ENCODE measurements at places on chromosomes 16 and 17.
A peak's percentile ranks its signal among the peaks of the same experiment; 100 is the strongest.

- DNase-seq = peak; percentile 43
Measured at GRCh38 chr16:89324056-89325010, 106.8 kb downstream of the ZNF778 start.

DNA sequence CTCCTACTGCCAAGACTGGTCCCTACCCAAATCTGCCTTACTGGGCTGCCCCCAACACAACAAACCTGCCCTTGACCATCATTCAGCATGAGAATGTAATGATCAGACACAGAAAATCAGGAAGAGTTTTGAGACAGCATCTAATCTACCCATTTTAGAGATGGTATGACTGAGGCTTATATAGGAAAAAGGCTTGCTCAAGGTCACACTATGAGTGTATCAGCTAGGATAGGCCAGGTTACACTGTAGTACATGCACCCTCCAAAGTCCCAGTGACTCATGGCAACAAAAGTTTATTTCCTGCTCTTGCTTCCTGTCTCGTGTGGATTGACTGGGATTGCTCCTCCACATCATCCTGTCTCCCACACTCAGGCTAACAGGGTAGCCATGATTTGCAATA, 27.9 kb downstream of the NLRC5 start:
- no peak for DNase-seq

GRCh38 chr16:69005641-69006355, 99.7 kb upstream of the HAS3 start:
- no peak for DNase-seq

- no peak for DNase-seq
Measured at GRCh38 chr16:70734522-70735095, 48.8 kb upstream of the MTSS2 start.

- no peak for DNase-seq
Measured at GRCh38 chr16:87924041-87924810, 12.1 kb downstream of the CA5A start.

- DNase-seq = no peak
Measured at GRCh38 chr16:22073350-22073749, 19.0 kb upstream of the VWA3A start.

DNA sequence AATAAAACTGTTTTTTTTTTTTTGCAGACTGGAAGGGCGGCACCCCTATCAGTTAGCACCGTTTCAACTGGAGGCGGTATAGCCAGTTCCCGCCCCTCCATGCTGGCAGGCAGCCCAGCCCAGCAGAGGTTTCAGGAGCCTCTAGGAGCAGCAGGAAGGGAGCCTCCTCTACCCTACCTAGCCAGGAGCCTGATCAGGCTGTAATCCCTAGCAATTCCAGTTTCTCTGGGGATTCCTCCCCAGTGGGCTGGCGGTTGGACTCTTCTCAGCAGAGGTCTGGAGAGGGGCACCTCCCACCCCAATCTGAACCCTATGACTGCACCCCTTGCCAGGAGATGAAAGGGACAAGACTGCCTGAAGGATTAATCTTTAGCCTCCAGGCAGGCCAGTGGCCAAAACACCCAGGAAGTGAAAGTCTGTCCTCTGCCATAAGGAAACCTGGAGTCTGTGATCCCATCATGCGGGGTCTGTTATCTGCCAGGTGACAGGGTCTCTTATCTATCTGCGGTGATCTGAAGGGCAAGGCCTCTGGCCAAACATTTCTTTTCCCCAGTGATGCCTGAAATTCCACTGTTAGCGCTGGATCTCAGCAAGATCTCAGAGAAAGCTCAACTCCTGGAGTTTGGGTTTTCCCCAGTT, 4.9 kb upstream of the CDH1 start:
- DNase-seq = no peak

DNA sequence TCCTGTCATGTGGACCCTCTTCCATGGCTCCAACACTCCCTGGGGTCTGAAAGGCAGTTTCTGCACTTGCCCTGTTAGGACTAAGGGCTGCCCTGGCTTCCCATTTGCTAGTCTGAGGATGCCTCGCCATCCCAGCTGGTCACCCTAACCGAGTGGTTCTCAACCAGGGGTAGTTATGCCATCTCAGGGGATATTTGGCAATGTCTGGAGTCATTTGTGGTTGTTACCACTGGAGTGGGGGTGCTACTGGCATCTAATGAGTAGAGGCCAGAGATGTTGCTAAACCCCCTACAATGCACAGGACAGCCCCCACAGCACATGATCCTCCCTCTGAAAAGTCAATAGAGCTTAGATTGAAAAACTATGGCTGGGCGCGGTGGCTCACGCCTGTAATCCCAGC, 26.9 kb upstream of the CDH1 start:
- no peak for DNase-seq

GRCh38 chr17:27379888-27380533, 76.2 kb upstream of the KSR1 start:
- DNase-seq = no peak

- no peak for DNase-seq
Measured at GRCh38 chr16:22955461-22956070, 141.6 kb downstream of the HS3ST2 start.

All from activated CD4-positive, alpha-beta T cell treated with anti-CD3 and anti-CD28 coated beads for 4 hours (primary cell).